NCI-H1930 (cell line): ENCODE measurements at places on chromosomes 11 and 22.
A peak's percentile ranks its signal among the peaks of the same experiment; 100 is the strongest.

DNA sequence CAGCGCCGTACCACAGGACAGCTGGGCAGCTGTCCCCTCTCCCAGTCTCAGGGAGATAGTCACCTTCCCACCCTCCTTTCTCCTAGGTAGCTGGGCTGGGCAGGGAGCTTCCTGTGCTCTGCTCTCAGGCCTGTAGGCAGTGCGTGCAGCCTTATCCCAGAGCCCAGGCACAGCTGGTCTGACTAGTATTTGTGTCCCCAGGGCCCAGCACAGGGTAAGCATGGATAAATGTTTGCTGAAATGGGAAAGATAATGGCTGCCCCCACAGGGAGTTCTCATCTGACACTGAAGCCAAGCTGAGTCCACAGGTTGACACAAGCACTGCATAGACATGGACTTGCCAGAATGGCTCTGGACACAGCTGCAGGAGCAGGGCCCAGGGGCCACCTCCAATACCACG lies 9.8 kb downstream of the SLC15A3 start:
- DNase-seq: peak; percentile 35

DNA sequence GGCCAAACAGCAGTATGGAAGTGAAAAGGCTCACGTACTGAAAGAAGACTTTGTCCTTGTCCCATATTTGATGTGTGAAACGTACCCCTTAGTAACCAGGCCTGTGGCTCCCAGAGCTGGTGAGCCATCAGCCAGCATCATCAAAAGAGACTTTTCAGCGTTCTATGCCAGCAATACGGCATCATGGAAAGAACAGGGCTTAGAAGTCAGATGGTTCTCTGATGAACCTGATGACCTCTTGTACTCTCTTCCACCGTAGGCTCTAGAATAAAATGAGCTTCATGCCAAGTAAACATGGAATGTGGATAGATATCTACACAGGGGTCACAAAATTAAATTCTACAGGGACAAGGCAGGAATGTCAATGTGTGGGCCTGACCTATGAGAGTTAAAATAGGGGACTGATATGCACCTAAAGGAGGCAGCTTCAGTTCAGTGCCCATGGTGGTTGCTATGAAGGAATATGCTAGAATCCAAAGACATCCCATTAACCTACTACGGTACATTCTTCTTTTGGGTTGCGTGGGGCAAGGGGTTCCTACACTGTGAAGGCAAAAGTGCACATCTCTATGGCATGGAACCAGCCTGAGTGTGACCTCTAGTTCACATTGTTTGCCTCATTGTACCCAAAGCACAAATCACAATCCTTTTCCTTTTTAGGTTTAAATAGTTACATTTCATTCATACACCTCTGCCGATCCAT lies 130.6 kb downstream of the ETS1 start:
- DNase-seq: no peak

- DNase-seq: no peak
These were observed 859 bp downstream of the RPS6KB2 start for GRCh38 chr11:67429038-67429668.

- no peak for DNase-seq
These were observed 389.1 kb downstream of the NXPE2 start for GRCh38 chr11:115067471-115067870.

GRCh38 chr11:36718451-36718850 lies 120.4 kb upstream of the RAG2 start:
- DNase-seq: no peak

DNA sequence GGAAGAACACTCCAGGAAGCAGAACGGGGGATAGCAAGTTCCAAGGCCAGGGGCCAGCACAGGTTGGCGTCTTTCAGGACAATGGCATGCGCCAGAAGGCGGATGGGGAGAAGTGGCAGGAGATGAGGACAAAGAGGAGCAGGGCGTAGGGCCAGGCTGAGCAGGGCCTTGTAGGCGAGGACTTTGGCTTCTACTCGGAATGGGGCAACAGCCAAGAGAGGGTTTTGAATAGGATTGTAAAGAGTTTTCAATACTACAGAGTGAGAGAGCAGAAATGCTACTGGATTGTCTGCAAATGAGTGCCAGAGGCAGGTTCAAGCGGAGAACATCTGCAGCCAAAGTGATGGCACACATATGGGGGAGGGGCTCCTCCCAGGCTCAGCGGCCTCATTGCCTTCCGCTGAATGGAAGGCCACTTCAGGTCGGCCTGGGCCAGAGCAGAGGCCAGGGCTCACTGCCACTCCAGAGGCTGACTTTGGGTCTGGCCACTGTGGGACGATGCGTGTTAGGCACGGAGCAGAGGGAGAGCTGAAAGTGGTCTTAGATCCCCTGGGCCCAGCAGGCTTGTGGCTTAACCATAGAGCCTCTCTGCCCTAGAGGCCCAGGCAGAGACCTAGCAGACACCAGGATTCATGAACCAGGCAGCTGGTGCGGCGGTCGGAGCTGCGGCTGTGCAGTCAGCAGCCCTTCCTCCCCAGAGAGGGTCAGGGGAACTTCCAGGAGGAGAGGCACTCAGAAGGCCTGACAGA lies 118.2 kb downstream of the DSCAML1 start:
- DNase-seq: no peak

- no peak for DNase-seq
These were observed 16.5 kb downstream of the NAP1L4 start for GRCh38 chr11:2975594-2975993.

DNA sequence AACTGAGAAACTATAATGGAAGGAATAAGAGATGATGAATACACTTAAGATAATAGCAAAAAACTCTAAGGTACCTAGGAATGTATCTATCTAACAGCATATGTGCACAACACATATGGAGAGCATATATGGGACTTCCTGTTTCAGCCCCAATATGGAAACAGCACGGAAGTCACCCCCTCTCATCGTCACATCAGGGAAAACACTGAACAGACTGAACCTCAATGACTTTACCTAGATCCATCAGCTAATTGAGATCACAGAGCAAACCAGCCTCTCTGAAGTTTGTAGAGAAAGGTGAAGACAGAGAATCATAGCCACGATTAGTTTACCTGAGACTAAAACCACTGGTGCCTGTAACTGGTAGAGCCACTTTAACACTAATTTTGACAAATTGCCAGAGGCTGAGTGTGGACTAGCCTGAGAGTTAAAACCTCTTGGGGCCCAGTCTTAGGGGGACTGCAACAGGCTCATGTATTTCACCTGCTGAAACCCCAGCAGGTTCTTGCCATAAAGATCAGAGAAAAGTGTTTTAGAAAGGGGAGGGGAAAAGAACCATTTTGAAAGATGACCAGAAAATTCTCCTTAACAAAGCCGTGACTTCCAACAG lies 722.6 kb downstream of the TBC1D22A start:
- no peak for DNase-seq

GRCh38 chr22:49667236-49667635 lies 160.4 kb downstream of the BRD1 start:
- no peak for DNase-seq

DNA sequence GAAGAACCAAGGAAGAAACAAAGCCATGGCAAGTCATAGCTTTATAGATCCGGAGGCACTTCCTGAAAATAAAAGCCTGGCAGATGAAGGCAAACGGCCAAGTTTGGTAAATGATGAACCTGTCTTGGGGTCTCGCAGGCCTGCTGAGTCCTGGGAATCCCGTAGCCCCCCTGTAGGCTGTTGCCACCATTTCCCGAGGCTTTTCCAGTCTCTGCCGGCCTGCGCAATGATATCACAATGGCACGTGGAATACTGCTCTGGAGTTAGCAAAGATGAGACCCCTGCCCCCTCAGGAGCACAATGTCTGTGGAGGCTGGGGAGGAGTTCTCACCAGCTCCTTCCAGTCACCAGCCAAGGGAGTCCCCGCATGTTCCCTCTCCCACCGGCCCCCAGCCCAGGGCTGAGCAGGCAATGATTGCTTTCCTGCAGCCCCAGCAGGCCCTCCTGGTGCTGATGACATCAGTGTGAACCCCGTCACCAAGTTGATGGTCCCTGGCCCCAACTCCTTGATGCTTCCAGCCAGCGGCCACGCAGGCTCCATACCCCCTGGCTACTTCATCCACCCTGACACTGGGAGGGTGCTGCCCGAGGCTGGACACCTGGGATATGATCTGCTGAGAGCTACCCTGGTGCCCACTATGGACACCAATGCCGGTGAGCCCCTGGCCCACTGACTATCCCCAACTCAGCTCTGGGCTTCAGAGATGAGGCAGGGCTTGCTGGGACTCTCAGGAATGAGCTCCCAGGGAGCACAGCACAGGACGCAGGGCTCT lies 55.9 kb downstream of the BTG4 start:
- DNase-seq: no peak

- no peak for DNase-seq
These were observed 15.7 kb downstream of the ZNF214 start for GRCh38 chr11:7004482-7004881.

DNA sequence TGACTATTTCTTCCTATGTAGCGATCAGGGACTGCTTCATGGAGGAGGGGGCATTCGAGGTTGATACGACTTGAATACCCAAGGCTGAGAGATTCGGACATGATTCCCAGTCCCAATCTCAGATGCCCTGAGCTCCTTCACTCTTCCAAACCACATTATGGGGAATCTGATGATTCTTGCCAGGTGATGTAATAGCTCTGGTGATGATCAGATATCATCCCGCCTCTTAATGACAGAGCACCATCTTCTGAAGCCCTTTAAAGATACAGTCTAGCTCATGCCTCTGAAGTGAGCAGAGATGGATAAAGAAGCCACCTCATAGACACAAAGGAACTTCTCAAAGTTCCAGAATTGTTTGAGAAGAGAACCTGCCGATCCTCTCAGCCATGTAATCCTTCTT lies 8.9 kb upstream of the CLMP start:
- DNase-seq: no peak

DNA sequence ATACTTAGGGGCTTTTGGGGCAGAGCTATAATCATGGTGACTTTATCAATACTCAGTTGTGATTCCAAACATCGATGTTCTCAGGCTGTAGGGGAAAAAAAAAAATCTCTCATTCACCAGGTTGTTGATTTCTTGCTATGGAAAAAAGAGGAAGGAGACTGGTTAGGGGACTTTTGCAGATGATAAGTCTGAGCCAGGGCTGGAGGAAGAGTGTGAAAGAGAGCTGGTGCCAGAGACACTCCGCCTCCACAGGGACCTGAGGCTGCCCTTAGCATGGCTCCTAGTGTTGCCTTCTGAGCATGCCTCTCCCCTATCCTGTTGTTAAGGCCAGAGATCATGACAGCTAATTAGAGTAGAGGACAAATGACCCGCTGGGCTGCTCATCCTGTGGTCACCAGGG lies 16.9 kb downstream of the UPB1 start:
- DNase-seq: no peak

DNA sequence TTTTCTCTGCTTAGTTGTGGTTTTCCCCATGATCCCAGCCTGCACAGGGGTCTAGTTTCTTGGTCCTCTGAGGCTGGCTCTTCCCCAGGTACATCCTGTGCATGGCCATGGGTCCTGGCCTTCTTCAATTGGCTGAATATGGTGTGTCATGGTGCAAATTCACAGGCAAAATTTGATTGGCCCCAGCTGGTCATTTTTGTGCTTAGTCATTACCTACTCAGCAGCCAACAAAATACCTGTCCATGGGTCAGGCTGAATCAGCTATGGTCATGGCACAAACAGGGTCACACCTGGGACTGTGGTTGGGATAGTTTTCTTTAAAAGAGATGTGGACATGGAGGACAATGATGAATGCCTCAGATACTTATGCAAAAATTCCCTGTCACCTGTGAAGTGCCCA lies 85.7 kb downstream of the CSNK2A3 start:
- no peak for DNase-seq

GRCh38 chr22:30943368-30943767 lies 25.2 kb downstream of the MORC2 start:
- DNase-seq: no peak

GRCh38 chr22:48807155-48807554 lies 1020.5 kb downstream of the BRD1 start:
- DNase-seq: no peak

- no peak for DNase-seq
These were observed 704.8 kb downstream of the DLG2 start for GRCh38 chr11:84922212-84922805.

GRCh38 chr11:32464078-32464477 lies 28.7 kb upstream of the WT1 start:
- DNase-seq: no peak

- no peak for DNase-seq
These were observed 11.1 kb downstream of the SREBF2 start for GRCh38 chr22:41844036-41844435.

DNA sequence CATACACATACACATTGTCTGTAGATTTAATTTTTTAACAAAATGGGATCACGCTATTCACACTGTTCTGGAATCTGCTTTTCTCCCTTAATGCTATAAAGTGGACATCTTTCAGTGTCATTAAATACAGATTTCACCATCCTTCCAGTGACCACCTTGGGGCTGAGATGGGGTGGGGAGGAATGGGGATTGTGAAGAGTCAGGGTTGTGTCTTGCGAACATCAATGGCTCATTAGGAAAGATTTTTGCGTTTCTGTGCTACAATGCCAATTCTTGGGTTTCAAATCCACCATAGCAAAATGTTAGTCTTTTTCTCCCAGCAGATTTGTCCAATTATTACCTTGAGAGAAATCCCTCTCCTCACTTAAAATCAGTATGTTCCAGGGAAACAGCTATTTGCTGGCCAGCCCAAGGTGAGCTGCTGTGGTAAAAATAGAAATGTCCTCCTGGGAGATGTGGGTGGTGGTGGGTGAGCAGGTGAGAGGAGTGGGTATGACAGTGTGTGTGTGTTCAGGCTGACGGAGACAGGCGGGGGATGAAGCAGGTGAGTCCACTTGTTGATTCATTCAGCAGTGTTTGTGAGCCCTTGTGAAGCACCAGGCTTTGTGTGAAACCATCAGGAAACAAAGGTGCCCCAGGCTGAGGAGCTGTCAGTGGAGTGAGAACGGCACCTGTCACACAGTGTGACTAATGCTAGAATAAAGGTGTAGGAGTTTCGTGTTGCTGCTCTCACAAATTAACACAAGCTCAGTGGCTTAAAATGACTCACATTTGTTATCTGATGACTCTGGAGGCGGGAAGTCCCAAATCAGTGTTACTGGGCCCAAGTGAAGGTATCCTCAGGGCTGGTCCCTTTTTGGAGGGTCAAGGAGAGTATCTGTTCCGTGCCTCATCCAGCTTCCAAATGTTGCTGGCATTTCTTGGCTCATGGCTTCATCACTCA lies 1.7 kb upstream of the CBX6 start:
- DNase-seq: peak; percentile 30

DNA sequence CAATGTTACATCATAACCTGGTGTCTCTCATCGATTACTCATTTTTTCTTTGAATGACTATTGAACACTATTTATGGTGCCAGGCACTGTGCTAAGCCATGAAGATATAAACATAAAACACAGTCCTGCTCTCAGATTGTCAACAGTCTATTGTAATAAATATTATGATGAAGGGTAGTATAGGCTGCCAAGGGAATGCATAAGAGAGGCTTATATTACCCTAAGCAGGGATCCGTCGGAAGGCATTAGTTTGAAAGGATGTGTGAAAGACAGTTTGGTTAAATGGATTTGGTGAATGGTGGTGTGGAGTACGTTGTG lies 7.2 kb upstream of the CCDC90B start:
- no peak for DNase-seq

- no peak for DNase-seq
These were observed 493.3 kb downstream of the BUD13 start for GRCh38 chr11:116279511-116279910.

DNA sequence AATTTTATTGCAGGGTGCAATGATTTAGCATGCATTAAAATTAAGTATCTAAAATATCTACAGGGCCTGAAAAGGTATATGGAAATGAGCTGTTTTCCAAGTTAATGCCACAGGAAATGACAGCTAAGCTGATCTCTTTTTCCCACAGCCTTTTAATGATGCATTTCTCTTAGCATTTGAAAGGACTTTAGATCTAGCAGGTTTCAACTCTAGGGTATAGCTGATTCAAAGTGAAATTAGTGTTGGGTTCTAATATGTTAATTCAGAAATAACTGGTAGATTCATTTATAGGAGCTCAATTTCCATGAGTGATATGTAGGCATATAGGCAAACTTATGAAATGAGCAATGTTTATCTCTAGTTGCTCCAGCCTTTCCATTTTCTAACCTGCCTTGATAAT lies 274.2 kb downstream of the CASP12 start:
- no peak for DNase-seq
